AG04450 (cell line): ENCODE measurements at places on chromosomes 5 and 9.

DNA sequence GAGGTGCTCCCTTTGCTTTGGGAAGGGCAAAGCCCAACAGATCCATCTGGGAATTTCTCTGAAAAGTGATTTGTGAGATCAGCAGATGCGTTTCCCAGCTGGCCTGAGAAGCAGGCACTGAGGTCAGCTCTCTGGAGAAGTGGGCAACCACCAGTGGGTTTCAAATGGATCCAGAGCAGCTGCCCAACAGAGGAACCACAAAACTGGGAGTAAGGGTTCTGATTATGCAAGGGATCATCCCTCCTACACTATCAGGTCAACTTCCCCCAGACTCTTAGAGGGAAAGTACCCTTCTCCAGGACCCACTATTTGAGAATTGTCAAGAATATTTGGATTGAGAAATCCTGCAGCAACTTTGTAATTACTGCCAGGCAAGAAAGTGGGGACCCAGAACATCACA is 21.7 kb downstream of the CCL28 start:
- no peak for DNase-seq

- DNase-seq, result no peak
These were observed 236.3 kb downstream of the NSG2 start for GRCh38 chr5:174281855-174282254.

- DNase-seq, result no peak
These were observed 680.6 kb downstream of the ELAVL2 start for GRCh38 chr9:23145467-23145866.

DNA sequence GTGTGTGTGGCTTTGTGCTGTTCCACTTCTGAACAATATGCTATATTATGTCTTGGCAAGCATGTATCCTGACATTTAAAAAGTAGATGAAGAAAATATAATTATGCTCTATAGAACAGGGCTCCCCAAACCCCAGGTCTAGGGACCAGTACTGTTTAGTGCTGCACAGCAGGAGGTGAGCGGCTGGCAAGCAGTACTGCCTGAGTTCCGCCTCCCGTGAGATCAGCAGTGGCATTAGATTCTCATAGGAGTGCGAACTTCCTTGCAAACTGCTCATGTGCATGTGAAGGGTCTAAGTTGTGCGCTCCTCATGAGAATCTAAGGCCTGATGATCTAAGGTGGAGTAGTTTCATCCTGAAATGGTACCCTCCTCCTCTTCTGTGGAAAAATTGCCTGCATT is 979.1 kb upstream of the CTNND2 start:
- no peak for DNase-seq

DNA sequence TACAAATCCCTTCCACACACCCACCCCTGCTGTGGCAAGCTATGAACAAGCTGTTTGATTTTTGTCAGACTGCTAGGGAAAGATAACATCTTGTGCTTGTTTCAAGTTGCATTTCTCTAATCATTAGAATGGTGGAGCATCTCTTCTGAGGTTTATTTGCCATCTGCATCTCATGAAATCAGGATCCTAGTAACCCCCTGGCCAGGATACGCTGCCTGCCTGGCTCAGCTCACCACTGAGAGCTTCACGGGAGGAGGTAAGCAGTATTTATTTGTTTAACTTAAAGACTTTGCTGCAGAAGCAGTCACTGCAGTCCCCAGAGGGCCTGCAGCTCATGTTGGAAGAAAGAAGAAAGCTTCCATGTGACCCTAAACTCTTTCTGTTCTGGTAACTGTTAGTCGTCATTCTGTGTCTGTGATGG is 83.3 kb upstream of the CXCL14 start:
- DNase-seq, result no peak

- no peak for DNase-seq
These were observed 56.7 kb upstream of the GCNT4 start for GRCh38 chr5:75108931-75109596.

- peak; percentile 26 for DNase-seq
These were observed 231.6 kb downstream of the SLF1 start for GRCh38 chr5:94849821-94850736.

GRCh38 chr9:93209097-93209496 is 25.2 kb downstream of the WNK2 start:
- DNase-seq, result no peak

DNA sequence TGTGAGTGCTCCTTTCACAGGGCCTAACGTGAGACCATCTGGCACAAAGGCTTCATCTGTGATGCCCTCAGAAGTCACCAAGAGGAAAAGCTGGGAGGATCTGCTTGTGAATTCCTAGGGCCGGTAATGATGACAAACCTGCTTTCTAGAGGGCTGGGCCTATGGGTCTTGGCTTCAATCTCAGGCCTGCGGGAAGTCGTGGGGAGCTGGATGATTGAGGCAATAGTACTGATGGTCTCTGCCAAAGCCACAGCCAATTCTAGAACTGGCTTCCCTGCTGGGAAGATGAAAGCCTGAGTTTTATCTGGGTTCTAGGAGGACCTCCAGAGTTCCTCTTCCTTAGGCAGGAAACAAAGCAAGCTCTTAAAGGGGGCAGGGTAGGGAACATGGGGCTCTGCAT is 102.7 kb downstream of the TMEM215 start:
- no peak for DNase-seq

GRCh38 chr5:15887093-15887492 is 292.5 kb downstream of the MARCHF11 start:
- peak; percentile 36 for DNase-seq

DNA sequence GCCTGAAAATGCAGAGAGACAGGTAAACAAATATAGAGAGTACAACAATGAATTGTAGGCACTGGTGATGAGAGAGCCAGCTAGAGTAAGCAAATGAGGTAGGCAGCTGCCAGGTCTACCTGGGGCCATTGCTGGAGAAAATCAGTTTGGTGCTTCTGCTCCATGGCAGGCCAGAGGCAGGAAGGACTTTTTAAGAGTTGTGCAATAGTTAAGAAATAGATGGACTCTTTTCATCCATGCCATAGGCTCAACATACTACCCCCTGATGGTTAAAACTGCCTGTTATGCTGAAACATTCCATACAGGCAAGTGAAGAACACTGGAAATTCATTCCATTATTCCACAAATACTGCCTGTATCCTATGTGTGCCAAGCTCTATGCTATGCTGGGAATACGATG is 86.5 kb upstream of the CCDC112 start:
- no peak for DNase-seq

DNA sequence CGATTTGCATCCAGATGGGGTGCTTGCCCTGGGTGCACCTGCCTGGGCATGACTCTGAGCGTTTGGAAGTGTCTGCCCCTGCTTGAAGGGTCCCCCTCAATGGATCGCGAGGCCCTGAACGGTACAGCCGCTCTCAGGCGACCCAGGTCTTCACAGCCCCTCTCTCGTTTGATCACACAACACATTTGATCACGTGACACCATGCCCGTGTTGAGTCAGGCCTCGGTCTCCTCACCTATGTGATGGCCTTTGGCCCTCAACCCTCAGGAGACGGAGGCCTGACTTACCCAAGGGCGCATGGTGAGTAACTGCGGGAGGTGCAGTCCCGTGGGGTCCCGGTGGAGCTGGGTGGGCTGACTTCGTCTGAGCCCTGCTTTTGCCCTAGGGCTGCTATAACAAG is 3.0 kb upstream of the ASB6 start:
- DNase-seq, result no peak

DNA sequence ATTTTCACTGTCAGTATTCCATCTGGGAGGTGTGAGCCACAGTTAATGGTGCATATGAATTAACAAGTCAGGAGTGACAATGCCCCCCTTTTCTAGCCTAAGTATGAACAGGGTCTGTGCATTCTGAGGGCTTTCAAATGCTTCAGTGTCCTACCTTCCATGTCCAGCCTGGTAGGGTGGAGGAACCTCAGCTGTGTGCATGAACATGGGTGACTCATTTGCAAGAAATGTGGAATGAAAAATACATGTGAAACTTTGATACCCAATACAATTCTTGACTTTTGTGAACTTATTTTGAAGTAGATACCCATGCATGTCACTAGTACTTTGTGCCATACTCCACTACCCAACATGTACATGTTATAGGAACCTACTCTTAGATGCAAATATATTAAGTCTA is 375.8 kb downstream of the SEMA5A start:
- DNase-seq, result no peak

- DNase-seq, result no peak
These were observed 996.2 kb downstream of the CDH12 start for GRCh38 chr5:21856987-21857386.
